ENCODE measurements at places on chromosomes 13 and 19.

GRCh38 chr13:30870049-30870884 is 35.8 kb upstream of the MEDAG start:
- no peak for DNase-seq

GRCh38 chr19:30135093-30135757 is 193.2 kb downstream of the URI1 start:
- DNase-seq = no peak

DNA sequence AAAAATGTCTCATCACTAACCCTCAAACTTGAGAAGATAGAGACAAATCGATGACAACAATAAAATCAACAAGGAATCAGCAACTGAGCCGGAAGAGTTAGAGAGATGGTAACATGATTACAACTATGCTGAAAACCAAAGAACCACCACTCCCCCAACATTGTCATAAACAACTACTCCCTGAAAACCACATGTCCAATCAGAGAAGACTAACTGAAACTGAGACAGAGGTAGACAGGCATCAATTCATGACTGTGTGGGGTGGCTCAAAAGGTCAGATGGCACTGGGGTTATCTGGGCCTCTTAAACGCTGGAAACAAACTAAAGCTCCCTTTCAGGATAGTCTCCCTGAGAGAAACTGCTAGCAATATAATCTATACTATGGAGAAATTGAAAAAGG is 488.8 kb downstream of the KCTD12 start:
- no peak for DNase-seq

GRCh38 chr13:110300090-110300815 is 6.7 kb downstream of the COL4A1 start:
- no peak for DNase-seq

- DNase-seq = no peak
Measured at GRCh38 chr19:7792281-7792680, 29.2 kb downstream of the CLEC4M start.

DNA sequence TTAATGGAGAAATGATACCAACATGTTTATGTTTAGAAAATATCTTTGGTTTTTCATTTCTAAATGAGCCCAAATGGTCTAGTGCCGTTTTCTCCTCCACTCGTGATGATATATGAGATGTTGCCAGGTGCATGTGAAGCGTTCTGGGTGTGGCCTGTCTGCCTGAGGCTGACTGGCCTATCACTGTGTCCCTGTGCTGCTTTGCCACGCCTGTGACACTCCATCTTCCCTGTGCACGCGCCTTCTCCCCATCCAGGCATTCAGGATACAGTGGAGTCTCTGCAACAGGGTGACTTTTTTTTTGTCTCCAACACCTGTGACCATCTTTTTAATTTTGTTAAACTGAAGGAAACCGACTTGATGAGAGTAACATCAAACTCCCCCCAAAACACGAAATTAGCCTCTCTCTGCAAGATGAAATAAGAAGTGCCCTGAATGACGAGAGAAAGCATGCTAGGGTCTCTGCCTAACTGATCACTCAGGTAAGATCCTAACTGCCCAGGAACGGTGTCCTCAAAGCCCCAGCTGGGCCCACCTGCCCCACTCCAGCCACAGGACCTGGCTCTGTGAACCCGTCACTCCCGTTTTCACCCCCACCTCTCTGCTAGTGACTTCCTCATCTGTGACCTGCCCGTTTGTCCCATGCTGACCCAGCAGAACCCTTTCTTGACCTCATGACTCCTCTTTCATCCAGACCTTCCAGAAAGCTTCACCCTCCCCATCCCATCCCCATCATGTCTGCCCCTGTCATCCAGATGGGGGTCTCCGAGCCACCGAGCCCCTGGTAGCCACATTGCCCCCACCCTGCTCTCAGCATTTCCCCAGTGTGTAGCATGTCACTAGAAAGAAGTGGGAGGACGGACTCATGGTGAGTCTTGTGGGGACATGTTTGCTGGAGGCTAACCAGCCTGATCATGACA is 33.2 kb upstream of the TFDP1 start:
- no peak for DNase-seq

GRCh38 chr19:49488046-49488862 is 846 bp downstream of the RPL13A start:
- no peak for DNase-seq

DNA sequence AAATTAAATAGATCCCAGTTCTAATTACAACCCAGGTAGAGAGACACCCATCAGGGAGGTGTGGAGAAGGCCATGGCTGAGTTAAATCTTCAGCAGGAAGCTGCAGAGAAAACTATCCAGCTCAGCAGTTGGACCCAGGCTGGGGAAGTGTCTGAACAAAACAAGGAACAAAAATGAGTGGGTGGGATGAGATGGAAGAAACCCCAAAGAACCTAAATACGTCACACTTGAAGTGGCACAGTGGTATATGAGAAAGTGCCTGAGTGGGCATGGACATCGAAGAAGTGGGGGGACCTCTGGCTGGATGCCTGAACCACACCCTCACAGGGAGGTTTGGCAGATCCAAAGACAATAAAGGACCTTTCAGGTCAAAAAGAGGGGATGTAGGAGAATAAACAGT is 3.5 kb upstream of the EPHX3 start:
- no peak for DNase-seq

DNA sequence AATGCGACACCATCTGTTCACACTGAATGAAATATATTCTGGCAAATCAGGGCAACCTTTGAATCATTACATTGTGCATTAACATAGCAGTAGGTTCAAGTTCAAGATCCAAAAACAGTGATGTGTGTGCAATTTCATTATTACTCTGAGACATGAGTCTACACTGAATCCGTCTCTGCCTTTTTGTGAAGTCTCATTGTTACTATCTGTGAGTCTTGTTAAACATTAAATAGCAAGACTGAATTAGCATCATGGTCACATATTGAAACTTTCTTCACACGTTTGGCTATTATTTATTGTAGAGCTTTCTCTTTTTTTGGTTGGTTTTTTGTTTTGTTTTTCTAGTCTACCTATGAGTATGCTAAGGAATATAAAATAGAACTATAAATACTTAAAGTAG is 117.1 kb upstream of the SLITRK5 start:
- DNase-seq = no peak

GRCh38 chr19:16258440-16258903 is 60.8 kb downstream of the AP1M1 start:
- DNase-seq = no peak

- DNase-seq = no peak
Measured at GRCh38 chr13:109233293-109233692, 553.1 kb downstream of the IRS2 start.

- no peak for DNase-seq
Measured at GRCh38 chr19:31666126-31666525, 316.9 kb upstream of the TSHZ3 start.

DNA sequence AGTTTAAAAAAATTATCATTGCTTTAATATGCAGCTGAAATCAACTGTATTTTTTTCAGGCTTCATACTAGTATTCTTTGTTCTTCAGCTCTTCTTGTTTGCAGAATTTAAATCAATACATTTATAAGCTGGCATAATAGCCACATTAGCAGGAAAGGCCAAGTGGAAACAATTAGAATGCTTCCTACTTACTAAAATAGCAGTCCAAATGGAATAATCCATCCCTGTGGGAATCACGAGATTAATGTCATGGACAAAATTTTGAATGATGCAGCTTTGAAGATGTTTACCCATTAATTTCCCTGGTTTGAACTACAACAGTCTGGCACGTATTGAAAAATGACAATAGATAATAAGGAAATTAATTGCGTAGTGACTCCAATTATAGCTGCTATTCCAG is 2650.8 kb downstream of the PCDH9 start:
- no peak for DNase-seq

DNA sequence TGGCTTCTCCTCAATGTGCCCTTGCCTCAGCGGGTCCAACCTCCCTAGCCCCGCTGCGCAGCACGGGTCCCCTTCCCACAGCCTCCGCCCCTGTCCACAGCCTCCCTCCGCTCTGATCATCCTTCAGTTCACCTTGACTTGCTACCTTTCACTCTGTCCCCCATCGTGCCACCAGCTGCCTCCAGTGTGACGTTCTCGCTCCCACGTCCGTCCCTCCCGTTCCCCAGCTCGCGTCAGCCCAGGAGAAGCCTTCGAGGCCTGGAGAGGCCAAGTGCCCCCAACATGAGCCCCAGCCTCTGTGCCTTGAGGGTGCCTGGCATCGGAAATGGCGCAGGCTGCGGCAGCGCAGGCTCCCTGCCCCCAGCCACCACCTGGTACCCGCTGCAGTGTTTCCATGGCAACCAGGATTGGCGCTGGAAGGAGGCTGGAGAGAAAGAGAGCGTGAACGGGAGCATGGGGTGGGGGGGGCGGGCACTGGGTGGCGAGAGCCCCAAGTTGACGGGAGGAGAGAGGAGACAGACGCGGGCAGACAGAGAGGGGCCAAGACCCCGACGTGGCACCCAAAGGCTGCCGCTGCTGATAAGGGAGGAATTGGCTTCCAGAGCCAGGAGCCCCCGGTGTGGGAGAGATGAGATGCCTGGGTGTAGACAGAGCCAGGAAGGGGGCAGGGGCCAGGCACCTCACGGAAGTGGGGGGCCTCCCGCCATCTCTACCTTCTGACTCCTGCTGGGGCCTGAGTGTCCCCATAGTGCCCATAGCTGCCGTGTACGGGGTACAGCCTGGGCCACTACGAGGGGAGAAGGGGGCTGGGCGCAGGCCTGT is 844 bp upstream of the ASPDH start:
- DNase-seq = no peak
